ENCODE measurements at places on chromosomes 11 and 22. TPM values are rescaled to one million over a fixed set of nuclear protein-coding genes. Genes with fewer than 3 reads are reported as not detected.

OR56A1 gene
- not detected for total RNA-seq

DKK3 gene
- 657 TPM for total RNA-seq

DNA sequence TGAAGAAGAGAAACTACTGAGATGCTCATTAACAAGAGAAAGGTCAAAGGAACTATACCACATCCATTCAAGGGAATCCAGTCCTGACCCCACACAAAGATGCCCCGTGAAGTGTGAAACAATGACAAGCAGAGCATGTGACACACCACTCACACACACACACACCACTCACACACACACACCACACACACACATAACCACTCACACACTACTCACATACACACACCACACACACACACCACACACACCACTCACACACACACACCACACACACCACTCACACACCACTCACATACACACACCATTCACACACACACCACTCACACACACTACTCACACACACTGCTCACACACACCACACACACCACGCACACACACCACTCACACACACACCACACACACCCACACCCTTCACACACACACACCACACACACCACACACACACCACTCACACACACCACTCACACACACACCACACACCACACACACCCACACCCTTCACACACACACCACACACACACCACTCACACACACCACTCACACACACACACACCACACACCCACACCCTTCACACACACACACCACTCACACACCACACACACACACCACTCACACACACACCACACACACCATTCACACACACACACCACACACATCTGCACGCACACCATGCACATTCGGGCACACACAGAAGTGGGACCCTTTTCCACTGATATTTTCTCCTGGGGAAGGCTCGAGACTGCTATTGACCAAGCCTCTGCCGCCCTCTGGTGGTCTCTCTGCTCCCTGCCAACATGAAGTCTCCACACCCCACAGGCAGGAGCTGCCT, 32.0 kb upstream of the COMT start:
- peak; percentile 90 for DNase-seq

GRCh38 chr11:95678988-95679387, 110.6 kb downstream of the FAM76B start:
- DNase-seq = no peak

- DNase-seq = no peak
These were observed 48.6 kb downstream of the FLRT1 start for GRCh38 chr11:64084146-64084950.

- no peak for DNase-seq
These were observed 31.0 kb upstream of the CCDC188 start for GRCh38 chr22:20181884-20182236.

- DNase-seq = peak; percentile 41
These were observed 59.1 kb downstream of the ST3GAL4 start for GRCh38 chr11:126414615-126415014.

- DNase-seq = peak; percentile 74
These were observed 104.9 kb downstream of the MICAL3 start for GRCh38 chr22:17919276-17920144.

- DNase-seq = no peak
These were observed 1.0 kb downstream of the REXO2 start for GRCh38 chr11:114440121-114440860.

GRCh38 chr11:135033540-135033939, 621.5 kb upstream of the B3GAT1 start:
- no peak for DNase-seq

GRCh38 chr22:48276994-48277867, 1514.8 kb downstream of the TBC1D22A start:
- DNase-seq = no peak

GRCh38 chr11:111541254-111542061, 938 bp downstream of the LAYN start:
- DNase-seq = peak; percentile 75

DNA sequence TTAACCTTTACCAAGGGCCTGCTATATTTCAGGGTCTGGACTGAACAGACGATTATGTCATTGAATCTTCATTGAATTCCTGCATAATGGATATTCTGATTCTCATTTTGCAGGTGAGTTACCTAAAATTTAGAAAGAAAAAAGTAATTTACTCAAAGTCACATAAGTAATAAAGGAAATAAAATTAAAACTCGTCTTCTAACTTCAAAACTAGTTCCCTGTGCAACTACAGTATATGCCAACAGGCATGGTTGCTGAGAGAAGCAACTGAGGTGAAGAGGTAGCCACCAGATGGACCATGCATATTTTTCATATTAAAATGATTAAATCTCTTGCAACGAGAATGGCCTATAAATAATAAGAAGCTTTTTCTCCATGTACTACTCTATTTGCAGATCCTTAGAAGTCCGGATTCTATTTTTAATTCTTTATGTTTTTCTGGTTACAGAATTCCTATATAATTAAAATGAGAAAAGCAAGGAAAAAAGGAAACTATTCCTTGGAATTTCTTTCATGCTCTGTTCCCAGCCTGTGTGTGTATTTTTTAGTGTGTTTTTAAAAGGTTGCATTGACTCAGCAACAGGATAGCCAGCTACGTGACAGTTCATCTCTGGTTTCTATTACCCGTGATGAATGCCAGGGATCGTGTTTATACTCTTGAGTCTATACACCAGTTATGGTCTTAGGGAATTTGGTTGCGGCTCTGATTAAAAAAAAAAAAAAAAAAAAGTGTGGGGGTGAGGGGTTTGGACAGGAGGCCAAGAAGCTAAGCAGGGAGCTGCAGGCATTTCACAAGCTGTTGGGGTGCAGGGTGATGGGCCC, 186.8 kb downstream of the ETS1 start:
- no peak for DNase-seq
